ENCODE measurements at places on chromosomes 7 and 10.

DNA sequence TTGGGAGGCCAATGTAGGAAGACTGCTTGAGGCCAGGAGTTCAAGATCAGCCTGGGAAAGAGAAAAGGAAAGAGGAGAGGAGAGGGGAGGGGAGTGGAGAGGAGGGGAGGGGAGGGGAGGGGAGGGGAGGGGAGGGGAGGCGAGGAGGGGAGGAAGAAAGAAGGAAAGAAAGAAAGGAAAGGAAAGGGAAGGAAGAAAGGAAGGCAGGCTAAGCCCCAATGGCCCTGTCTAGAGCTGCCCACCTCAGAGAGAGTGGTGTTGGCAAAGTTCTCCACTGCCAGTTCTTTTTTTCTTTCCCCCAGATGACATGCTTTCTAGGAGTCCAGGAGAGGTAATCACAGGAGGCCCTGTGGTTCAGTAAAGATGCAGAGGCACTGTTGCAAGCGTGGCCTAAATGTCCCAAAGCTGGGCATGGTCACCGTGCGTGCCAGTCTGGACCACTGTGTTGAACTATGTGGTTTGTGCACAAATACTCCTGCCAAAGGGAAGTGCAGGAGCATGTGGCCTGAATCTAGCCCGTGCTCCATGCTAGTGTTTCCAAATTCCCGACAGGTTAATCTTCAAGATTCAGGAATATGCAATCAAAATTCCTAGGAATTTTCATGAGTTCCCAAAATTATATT, 39.7 kb downstream of the ODAD2 start:
- no peak for DNase-seq

GRCh38 chr10:24982319-24983112, 30.1 kb upstream of the PRTFDC1 start:
- no peak for DNase-seq

DNA sequence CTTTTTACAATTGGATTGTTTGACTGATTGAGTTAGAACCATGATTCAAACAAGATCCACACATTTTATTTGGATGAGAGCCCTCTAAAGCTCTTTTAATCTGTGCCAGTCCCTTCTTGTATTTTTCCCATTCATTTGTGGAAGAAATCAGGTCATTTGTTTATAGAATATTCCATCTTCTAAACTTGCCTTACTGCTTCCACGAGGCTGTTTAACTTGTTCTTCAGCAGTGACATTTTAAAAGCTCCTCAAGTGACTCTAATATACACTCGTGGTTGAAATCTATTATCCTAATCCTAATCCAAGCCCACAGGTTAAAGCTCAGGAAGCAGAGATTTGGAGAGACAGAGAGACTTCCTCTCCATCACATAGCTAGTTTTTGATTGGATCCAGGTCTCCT, 155.4 kb upstream of the SVIL start:
- DNase-seq = no peak

- no peak for DNase-seq
Observed at GRCh38 chr7:139753081-139753692, 24.6 kb downstream of the HIPK2 start.

GRCh38 chr7:144827621-144828020, 8.2 kb downstream of the TPK1 start:
- DNase-seq = no peak

GRCh38 chr10:110151467-110151866, 55.9 kb upstream of the MXI1 start:
- no peak for DNase-seq
